Amygdala (tissue), 56 donors: ENCODE measurements at places on chromosomes 2 and 18.

- no peak for DNase-seq
Observed at GRCh38 chr2:72062336-72062735, 85.3 kb downstream of the CYP26B1 start.

GRCh38 chr2:141711627-141712026, 419.2 kb downstream of the LRP1B start:
- no peak for DNase-seq

GRCh38 chr18:70420146-70420898, 131.5 kb downstream of the SOCS6 start:
- DNase-seq: no peak

DNA sequence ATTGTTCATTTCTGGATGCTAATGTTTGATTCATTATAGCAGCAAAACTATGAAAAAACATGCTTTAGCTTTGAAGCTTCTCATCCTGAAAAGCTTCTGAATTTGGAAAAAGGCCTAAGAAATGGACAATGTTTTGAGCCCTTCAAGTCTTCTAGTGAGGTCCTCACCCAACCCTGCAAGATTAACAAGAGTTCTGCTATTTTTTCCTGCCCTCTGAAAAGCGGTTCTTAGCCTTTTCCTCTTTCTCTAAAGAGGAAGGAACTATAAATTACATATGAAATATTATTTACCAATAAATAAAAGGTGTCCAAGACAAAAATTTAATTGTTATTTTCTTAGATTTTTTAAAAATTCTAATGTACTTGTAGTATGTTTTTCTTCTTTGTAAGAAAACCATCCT, 19.9 kb upstream of the CDH19 start:
- DNase-seq: no peak

GRCh38 chr2:197309691-197310231, 819 bp downstream of the ANKRD44 start:
- no peak for DNase-seq

DNA sequence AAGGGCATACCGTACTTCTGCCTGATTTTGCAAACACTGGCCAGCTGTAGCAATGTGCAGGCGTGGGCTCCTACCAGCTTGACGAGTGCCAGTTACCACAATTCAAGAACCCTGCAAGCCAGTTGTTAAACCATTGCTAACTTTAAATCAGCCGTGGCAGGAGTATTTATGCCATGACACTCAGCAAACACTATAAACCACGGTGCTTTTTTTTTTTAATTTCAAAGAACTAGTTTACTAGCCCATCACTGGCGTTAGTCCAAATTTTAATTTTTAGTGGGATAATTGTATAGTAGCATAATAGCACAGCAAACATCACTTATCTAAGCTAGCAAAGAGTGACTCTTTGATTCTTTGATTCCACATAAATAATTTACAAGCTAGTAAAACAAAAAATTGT, 111.1 kb downstream of the COL4A4 start:
- no peak for DNase-seq

DNA sequence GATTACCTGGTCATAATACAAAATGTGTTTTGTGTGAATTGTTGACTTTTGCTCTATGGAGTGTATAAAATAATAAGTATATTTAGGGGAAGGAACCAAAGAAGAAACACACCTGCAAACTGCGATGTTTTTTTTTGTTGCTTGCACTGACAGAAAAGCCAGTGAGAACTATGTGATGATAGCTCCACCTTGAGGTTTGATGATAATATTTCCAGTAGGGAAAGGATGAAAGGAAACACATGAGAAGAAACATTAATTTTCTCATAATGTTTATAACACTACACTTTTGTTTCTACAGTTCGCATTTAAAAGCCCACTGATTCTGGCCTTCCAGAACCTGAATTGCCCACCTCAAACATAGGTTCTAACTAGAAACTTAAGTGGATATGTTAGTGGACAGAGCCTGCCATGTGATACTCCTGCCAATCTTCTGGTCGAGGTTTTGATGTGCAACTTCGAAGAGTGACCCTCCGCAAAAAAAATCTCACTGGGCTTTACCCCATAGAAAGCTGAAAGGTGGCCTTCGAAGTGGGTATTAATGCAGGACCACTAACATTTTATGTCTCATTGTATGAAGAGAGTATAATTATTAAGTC, 476.4 kb upstream of the SPHKAP start:
- no peak for DNase-seq

- no peak for DNase-seq
Observed at GRCh38 chr2:71504611-71505010, 51.2 kb downstream of the DYSF start.

DNA sequence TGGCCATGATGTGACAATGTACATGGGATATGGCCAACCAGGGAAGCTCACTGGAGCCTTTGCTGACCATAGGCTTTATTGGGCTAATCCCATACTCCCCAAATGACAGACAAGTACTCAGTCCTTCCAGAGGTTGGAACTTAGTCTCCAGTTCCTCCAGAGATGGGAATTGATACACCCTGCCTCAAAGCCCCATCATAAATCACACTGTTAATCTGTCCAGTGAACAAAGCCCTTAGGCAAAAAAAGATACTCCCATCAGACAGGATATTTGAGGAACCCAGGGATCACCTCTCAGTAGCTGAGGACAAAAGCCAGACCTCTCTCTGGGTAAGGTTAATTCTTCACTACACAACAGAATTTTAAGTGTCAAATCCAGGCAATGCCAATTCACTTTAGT, 247.5 kb upstream of the CDH20 start:
- no peak for DNase-seq

DNA sequence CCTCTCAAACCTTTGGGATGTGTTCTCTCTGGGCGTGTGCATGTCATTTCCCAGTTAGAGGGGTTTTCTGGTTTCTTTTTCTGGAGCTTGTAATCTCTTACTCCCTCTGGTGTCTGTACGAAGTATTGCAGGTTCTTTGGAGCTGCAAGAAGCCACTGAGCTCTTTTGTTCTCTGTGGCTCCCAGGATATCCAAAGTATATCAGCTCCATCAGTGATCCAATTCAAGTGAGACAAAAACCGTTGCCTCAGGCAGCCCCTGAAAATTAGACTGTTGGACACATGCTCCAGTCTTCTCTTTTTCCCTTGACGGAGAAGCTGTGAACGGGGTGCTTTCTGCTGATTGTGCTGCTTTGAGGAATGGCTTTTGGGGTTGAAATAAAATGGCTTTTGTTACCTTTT, 59.0 kb upstream of the LDLRAD4 start:
- no peak for DNase-seq

DNA sequence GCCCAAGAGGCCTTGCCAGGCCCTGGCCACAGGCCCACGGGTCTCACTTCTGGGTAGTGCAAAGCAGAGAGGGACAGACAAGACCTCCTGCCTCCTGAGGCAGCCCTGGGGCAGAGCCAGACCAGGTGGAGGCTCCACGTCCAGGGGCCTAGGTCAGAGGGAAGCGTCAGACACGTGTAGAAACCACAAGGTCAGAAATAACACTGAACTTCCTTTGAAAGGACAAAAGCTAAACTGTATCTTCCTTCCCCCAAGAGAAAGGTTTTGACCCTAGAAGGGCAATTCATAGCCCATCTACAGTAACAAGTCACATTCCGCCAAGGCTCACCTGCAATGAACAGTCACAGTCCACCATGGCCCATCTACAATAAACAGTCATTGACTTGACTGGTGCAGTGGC, 17.9 kb downstream of the SDC1 start:
- DNase-seq: no peak

GRCh38 chr18:51123936-51124486, 73.5 kb downstream of the MEX3C start:
- DNase-seq: no peak

- no peak for DNase-seq
Observed at GRCh38 chr2:100814453-100814852, 5.5 kb upstream of the NPAS2 start.

DNA sequence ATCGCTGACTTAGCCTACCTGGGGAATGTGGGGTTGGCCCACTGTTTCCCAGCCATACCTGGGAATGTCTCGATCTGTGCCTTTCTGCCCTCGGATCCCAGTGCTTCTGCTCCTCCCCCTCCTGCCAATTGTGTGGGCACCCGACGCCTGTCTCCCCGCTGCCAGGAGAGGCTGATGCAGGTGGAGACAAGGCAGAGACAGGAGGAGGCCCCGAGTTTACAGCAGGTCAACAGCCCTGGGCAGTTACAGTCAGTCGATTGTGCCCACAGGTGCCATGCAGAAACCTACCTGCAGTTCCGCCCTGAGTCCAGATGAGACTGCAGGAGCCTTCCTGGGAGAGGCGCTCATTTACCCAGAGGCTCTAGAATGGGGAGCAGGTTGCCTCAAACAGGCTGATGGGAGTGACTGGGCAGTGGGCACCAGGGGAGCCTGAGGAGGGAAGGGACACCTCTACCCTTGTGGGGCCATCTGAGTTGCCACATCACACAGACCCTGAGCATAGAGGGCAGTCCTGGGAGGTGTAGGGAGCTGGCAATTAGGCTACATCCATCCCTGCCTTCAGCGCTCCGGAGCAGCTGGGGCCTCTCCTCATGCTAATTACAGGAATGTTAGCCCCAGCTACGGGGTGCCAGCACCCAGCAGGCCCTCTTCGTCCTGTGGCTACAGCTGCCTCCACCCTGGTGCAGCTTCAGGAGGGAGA, 300.1 kb downstream of the NDUFA10 start:
- DNase-seq: no peak

GRCh38 chr2:46122318-46122976, 174.8 kb upstream of the EPAS1 start:
- no peak for DNase-seq

GRCh38 chr2:33777786-33778185, 178.7 kb upstream of the FAM98A start:
- no peak for DNase-seq

- no peak for DNase-seq
Observed at GRCh38 chr2:216810399-216811160, 49.3 kb downstream of the TNP1 start.

DNA sequence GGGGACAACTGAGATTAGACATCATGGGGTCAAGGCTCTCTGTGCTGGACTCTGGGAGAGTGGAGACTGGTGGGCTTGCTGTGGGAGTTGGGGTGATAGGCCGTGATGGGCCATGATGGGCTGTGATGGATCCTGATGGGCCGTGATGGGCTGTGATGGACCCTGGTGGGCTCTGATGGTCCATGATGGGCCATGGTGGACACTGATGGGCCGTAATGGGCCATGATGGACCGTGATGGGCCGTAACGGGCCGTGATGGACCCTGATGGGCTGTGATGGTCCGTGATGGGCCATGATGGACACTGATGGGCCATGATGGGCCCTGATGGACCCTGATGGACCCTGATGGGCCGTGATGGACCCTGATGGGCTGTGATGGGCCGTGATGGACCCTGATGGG, 18.5 kb downstream of the LPIN1 start:
- DNase-seq: no peak

GRCh38 chr2:8653485-8653884, 28.4 kb upstream of the ID2 start:
- DNase-seq: no peak

- no peak for DNase-seq
Observed at GRCh38 chr2:133721118-133721517, 152.9 kb upstream of the NCKAP5 start.

DNA sequence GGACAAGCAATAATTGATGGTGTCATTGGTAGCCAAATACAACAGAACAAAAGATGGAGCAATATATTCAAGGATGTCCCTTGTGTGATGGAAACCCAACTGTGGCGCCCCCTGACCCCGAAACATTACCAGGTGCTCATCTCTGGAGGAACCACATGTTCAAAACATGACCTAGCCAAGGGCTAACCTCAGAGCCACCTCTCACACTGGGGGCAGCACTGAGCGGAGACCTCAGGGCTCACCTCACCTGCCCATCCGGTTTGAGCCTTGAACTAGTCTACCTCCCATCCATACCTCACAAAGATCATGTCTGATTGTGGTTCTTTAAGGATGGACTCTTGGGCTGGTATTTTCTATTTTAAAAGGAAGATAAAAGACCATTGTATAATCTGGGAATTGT, 314.4 kb upstream of the CDH7 start:
- DNase-seq: no peak
